Vagina (tissue), 2 donors: ENCODE measurements at places on chromosomes 7 and 10. TPM values are rescaled to one million over a fixed set of nuclear protein-coding genes. Genes with fewer than 3 reads are reported as not detected.

The CLRN3 gene
- not detected for total RNA-seq

The TRPV6 gene
- total RNA-seq, result 7.9 TPM

The NUTM2E gene
- total RNA-seq, result not detected

The ERLIN1 gene
- total RNA-seq, result 25.5 TPM

The NUTM2A gene
- 0.98 TPM for total RNA-seq

The FKBP14 gene
- 4.4 TPM for total RNA-seq

The BAG3 gene
- total RNA-seq, result 69.0 TPM

The OR2A12 gene
- not detected for total RNA-seq

The LRCH4 gene
- total RNA-seq, result 72.2 TPM

The HIP1 gene
- total RNA-seq, result 17.7 TPM

The MAT1A gene
- total RNA-seq, result not detected

The HMX2 gene
- total RNA-seq, result not detected

The SPAM1 gene
- total RNA-seq, result not detected

The TMEM26 gene
- total RNA-seq, result 0.25 TPM

The GHRHR gene
- total RNA-seq, result not detected

The BLVRA gene
- total RNA-seq, result 65.6 TPM

The RPEL1 gene
- not detected for total RNA-seq

The PTPN20 gene
- 1.5 TPM for total RNA-seq

The DYNC1I1 gene
- 12.0 TPM for total RNA-seq

The AGR3 gene
- not detected for total RNA-seq

The IDE gene
- 22.3 TPM for total RNA-seq

The CNPY1 gene
- total RNA-seq, result not detected

The PRPS1L1 gene
- total RNA-seq, result not detected

The FASTK gene
- total RNA-seq, result 60.2 TPM

The H2BK1 gene
- total RNA-seq, result not detected

The PDIA4 gene
- total RNA-seq, result 69.5 TPM

The HYAL4 gene
- 0.49 TPM for total RNA-seq

The WIPF3 gene
- total RNA-seq, result 0.25 TPM

The ADCY1 gene
- 2.5 TPM for total RNA-seq

The ENO4 gene
- not detected for total RNA-seq

The SPDYE11 gene
- total RNA-seq, result not detected

The STAG3 gene
- total RNA-seq, result not detected

The AKR1C4 gene
- total RNA-seq, result not detected

The PCGF5 gene
- total RNA-seq, result 45.4 TPM

The DENND2A gene
- total RNA-seq, result 17.4 TPM

The LGI1 gene
- 0.74 TPM for total RNA-seq

The C7orf57 gene
- total RNA-seq, result not detected

The NKX2-3 gene
- not detected for total RNA-seq

The SEMA3C gene
- 90.6 TPM for total RNA-seq

The FOXI2 gene
- 0.25 TPM for total RNA-seq

The NOM1 gene
- 28.5 TPM for total RNA-seq

The PHYHIPL gene
- total RNA-seq, result 2.0 TPM

The SEMA4G gene
- total RNA-seq, result 6.4 TPM

The EFCAB10 gene
- not detected for total RNA-seq

The ADRA2A gene
- 14.2 TPM for total RNA-seq

The GGCT gene
- total RNA-seq, result 21.6 TPM

The COL1A2 gene
- 199 TPM for total RNA-seq

The AGR2 gene
- not detected for total RNA-seq

The TAS2R4 gene
- total RNA-seq, result 1.5 TPM

The EPHB6 gene
- total RNA-seq, result 68.3 TPM

The ANKRD26 gene
- total RNA-seq, result 8.8 TPM

The OR2A42 gene
- total RNA-seq, result not detected
